Stimulated activated CD4-positive, alpha-beta T cell treated with anti-CD3 and anti-CD28 coated beads, Interleukin-15, amount 100 ng/mL, for 24 hours (primary cell): ENCODE measurements at places on chromosomes 5 and 9.

GRCh38 chr5:134146651-134147518, 29.9 kb downstream of the SKP1 start:
- no peak for DNase-seq

DNA sequence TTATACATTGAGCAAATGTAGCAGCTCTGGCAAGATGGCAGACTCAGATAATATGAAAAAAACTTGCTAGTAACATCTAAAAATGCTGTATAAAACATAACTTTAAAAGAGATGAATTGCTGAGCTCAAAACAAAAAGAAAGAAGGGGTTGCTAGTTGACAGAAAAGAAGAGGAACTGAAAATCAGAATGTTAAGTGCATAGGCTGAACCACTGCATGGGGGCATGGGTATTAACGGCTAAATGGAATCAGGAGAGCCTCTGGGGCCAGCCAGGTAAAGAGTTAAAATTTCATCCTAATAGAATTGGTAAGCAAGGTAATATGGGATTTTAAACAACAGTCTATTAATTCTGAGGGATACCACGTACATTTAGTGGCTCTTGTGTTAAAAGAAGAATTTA, 146.8 kb downstream of the SMC2 start:
- no peak for DNase-seq

DNA sequence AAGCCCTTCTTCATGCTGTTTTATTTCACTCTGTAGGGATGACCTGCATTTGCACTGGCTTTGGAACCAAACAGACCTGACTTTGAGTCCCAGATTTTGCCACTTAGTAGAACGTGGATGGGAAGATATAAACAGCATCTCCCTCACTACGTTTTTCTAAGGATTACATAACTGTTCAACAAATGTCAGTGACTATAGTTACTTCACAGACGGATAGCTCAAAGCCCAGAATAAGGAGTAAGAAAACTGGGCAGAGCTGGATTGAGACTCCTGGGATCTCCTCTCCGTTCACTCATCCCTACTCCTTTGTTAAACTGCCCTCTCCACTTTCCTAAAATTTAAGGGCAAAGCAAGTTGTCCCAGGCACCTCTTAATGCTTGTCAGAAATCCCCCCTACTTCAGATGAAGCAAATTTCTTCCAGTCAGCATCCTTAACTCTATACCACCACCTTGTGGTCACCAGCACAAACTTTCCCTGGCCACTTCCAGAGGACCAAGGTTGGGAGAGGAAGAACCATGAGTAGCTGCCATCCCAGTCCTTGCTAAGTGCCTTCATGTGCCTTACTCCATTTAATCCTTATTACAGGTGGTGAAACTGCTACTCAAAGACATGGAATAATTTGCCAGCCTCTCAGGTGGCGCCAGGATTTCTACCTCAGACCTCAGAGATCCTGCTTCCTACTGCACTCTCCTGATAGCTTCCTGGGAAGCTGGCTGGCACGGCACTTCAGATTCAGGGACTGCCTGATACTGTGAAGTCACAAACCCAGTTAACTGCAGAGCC, 38.4 kb downstream of the EGR1 start:
- DNase-seq, result peak; percentile 30

DNA sequence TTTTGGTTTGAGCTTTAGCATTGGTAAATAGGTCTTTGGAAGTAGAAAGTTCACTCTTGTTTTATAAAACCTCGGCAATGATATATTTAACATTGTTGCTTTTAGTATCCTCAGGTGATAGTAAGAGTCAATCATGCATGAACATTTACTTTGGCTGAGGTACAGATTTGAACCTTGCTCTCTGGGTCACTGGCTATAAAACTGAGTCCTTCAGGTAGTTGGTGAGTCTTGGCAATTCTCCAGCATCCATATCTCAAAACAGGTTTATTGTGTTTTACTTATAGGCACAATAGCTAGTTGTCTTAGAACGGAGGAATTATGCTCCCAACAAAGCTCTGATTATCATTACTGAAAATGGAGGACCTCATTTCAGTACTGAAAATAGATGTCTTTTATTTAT, 75.1 kb downstream of the MAT2B start:
- no peak for DNase-seq

GRCh38 chr5:109744261-109744660, 54.5 kb downstream of the MAN2A1 start:
- DNase-seq, result no peak

GRCh38 chr9:37149666-37150308, 29.4 kb downstream of the ZCCHC7 start:
- DNase-seq, result no peak

DNA sequence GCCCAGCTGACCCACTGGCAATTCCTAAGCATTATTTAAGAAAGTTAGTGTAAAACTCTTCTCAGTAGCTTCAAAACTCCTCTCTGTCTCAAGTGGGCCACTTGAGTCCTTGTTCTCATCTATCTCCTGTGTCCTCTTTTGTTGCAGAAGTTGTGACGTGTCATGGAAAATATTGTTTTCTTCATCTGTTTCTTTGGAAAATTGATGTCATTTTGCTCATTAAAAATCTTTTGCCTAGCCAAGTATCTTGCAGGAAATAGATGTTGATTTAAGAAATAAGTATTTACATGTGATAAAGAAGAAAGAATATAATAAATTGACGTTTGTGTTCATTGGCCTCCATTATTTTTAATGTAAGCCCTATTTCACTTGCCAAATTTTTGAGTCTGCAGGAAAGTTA, 1158.4 kb upstream of the SEMA6A start:
- no peak for DNase-seq

DNA sequence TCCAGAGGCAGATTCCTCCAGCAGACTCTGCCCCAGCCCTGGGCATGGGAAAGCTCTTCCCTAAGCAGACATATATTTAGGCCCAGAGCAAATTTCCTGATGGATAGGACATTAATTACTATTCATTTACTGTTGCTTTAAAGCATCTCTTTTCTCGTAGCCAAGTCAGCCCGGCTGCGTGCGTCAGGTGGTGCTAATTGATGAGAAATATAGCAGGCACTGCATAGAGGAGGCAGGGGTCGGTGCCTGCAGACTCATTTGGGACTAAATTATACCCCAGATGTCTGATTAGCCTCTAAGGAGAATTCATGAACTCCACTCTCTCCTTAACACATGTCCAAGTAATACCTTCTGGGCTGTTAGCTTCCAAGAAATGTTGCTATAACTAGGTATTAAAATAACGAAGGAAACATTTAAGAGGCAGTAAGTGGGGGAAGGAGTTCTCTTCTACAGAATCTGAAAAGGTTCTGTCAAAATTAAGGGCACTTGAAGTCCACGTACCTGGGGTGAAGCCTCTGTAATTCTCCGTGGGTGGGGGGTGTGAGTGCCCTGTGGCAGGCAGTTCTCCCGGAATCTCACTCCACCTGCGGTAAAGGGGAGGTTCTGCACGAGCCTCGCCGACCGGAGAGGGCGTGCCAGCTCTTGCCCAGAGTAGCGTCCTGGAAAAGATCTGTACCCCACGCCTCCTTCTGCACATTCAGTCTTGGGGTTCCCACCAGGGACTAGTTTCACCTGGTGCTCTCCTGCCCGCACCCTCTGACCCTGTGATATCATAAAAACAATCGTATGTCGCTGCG, 115.9 kb upstream of the FCN2 start:
- DNase-seq, result no peak

- DNase-seq, result peak; percentile 22
These were observed 757 bp downstream of the ANKRD34B start for GRCh38 chr5:80569086-80569960.

GRCh38 chr5:27502236-27502635, 463.9 kb upstream of the CDH9 start:
- DNase-seq, result no peak

DNA sequence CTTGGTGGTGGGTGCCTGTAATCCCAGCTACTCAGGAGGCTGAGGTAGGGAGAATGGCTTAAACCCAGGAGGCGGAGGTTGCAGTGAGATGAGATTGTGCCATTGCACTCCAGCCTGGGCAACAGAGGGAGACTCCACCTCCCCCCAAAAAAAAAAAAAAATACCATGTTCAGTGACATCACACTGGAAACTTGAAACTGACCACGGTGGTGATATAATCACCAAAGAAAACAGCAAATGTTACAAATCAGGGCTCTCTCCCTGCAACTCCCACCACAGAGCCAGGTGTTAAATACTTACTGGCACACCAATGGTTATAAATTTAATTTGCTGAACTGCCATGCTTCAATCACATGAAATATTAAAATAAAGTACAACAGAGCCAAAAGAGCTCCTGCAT, 81.4 kb downstream of the ZNF608 start:
- no peak for DNase-seq

DNA sequence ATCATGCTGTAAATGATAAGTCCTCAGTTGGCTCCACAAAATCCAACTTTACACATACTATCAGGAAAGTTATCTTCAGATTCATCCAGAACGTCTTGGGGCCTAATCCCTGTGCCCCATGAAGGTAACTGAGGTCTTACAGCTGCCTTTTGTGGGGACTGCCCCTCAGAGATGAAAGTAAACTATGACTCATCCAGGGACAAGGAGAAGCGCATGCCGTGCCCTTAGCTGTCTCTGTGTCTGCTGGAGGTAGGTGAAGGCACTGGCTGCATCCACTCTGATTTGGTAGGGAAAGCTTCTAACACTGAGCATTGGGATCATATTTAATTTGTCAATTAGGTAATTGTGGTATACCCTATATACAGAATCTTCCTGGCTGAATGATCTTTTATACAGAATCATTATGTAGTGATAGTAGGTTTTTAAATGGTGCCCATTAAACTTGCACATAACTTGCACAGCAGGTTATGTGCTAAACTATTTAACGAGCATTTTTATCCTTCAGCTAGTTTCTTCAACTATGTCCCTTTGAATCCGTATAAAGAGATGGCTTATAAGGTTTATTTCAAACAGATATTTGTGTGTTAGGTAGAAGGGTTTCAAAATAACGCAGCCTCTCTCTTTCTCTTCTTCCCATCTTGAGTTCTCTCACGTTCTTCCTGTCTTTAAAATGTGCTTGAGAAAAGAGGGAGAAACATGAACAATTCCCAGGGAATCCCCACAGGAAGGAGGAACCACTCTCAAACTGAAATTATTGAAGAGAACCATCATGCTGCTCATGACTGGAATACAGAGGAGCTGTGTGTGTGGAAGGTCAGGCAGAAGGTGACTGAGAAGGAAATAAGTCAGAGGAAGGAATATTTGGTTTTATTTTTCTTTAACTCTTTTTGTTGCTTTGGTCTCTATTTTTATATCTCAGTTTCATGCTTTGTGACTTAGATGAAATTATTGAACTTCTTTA, 250.9 kb downstream of the CD180 start:
- peak; percentile 36 for DNase-seq

- no peak for DNase-seq
These were observed 71.7 kb upstream of the TRIO start for GRCh38 chr5:14071433-14071832.

DNA sequence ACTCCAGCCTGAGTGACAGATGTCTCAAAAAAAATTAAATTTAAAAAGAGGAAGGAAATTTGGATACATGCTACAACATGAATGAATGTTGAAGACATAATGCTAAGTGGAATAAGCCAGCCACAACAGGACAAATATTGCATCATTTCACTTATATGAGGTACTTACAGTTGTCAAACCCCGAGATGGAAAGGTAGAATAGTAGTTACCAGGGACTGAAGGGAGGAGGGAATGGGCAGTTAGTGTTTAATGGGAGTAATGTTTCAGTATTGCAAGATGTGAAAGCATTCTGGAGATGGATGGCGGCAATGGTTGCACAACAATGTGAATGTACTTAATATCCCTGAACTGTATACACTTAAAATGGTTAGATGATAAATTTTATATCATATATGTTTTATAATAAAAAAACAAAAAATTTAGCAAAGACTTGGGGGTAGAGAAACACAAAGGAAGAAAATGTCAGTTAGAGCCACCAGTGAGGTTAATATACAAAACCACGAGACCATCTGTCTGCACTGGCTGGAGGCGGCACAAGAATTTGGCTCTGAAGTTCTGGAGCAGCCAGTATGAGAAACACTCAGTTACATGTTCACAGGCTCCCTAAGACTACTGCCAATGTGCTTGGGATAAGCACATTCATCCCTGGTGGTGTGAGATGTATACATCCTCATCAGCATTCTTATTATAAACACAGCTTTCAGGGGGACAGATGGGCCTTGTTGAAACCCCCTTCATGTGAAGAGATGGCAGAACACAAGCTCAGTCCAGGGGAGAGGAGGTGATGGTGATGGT, 37.0 kb upstream of the RPS23 start:
- no peak for DNase-seq

- DNase-seq, result no peak
These were observed 59.0 kb downstream of the MAP1B start for GRCh38 chr5:72166070-72166979.

DNA sequence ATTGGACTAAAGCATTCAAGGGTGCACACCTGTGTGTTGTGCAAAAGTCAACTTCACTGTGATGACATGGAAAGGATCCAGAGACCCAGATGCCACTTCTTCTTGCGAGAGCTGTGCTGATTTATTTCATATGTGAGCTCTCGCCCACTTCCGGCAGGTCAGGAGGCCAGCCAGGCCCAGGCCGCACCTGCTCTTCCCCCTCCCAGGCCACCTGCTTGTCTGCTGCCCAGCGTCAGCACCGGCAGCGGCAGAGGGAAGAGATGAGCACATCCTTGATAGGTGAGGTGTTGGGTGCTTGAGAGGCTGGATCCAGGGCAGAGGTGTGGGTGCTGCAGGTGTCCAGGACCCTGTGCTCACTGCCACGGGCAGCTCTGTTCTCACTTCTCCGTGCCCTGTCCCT, 242.9 kb downstream of the FANCC start:
- DNase-seq, result no peak

GRCh38 chr5:40447438-40447837, 232.3 kb upstream of the PTGER4 start:
- no peak for DNase-seq

DNA sequence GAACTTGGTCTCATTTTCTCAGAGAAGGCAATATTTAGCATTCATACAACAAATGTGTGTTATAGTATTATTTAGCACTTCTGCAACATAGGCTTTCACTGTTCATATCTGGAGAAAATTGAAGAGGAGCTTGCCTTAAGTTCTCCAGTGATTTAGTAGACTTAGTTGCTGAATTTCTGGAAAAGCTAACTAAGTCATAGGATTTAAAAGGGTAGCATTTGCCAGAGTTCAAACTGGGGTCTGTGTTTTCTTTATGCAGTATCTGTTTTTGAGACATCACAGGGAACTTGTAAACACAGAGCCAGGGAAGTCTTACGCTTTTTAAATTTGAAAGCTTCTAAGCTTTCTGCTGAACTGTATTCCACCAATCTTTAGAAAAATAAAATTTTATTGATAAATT, 8.7 kb upstream of the PCSK5 start:
- DNase-seq, result no peak

- DNase-seq, result no peak
These were observed 314.0 kb downstream of the PIK3R1 start for GRCh38 chr5:68529581-68529980.

DNA sequence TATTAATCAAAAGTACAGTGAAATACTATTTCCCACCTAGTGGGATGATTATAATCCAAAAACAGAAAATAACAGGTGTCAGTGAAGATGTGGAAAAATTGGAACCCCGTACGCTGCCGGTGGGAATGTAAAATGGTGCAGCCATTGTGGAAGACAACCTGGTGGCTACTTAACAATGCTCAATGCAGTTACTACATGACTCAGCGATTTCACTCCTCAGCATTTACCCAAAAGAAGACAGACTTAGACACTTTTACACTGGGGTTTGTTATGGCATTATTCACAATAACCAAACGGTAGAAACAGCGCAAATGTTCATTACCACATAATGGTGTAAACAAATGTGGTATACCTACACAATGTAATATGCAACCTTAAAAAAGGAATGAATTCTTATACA, 23.9 kb downstream of the SECISBP2 start:
- DNase-seq, result no peak
